ENCODE measurements at places on chromosomes 5 and 9.

- DNase-seq: no peak
Observed at GRCh38 chr5:108947164-108947563, 199.5 kb downstream of the FER start.

DNA sequence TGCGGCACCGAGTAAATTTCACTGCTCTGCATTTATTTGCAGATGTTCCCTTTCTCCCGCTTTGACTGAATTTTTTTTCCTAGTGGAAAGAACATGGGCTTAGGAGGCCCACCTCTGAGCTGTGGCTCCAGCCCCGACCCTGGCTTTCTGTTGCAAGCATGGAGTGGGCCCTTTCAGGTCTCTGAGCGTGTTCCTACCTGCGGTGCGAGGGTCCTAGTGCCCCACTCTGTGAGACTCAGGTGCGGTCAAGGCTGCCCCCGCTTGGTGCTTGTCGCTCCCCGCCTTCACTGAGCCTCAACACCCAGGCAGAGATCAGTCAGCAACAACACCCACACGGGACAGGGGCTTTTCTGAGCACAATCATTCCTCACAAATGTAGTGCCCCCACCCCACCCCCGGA lies 32.0 kb downstream of the SLC6A3 start:
- no peak for DNase-seq

DNA sequence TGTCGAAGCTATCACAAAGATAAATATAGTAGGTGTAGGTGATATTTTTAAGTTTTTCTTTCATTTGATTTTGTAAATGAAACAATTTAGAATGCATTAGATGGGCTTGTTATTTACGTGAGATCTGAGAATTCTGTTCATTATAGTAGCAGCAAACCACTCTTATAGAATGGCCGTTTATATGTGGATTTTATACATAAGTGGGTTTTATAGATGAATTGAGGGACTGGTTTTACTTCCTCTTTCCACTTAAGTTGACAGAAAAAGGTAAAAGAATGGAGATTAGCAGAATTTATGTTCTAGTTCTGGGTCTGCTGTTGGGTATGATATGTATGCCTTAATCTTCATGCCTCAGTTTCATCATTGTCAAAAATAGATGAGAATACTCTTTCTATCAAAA lies 5.6 kb downstream of the RMI1 start:
- DNase-seq: no peak

DNA sequence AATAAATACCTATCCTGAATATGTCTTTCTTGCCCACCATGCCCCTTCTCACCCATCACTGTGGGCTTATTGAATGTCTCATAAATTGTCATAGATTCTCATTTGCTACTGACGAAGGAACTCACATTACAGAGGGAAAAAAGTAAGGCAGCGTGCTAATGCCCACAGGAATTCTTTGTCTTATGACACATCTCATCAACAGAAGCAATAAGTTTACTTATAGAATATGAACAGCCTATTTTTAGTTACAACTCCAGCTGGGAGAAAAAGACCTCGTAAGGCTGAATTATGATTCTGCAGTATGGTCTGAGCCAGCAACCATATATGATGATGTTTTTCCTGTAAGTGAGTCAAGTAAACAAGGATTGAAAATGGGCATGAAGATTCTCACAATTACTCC lies 22.4 kb upstream of the ATG10 start:
- peak; percentile 18 for DNase-seq

GRCh38 chr9:479304-479970 lies 264.8 kb downstream of the DOCK8 start:
- no peak for DNase-seq

DNA sequence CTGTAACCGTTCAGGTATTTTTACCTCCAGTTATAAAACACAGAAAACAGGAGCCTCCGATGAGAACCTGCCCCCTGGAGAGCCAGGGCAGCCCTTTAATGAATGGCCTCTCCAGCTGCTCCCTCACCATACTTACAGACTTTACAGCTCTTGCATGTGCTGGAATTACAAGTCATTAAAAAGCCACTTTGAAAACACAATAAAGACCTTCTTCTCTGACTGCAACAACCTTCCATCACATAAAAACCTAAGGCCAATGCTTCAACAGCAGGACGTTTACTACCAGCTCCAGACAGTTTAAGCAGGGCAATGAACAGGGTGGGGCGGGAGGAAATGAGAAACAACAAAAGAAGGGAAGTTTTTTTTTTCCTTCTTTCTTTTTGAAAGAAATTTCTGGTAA lies 213.8 kb downstream of the MLLT3 start:
- no peak for DNase-seq

DNA sequence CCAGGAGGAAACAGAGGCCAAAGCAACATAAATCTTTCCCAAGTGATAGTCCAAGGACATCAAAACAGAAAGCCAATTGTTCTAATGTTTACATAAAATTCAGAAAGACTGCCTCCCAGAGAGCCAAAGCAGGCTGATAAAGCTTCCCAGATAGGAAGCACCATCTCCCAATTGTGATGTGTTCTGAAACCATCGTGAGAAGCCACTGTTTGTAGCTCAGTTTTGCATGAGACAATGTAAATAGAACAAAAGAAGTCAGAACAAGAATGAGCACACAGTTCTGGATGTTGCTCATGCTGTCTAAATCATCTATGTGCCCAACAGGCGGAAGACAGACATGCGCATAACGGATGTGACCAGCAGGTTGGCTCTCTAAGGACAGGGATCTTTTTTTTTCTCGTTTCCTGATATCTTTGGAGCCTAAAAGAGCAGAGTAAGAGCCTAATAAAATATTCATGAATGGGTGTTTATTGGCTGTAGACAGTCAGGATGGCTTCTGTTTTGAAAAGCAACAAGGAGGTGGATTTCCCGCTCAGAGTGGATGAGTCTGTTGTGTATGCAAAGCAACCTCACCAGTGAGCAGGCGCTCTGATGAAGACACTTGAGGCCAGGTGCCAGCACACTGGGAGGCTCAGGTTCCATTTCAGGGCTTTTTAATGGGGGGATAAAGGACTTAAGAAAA lies 113.6 kb downstream of the GNA14 start:
- no peak for DNase-seq

- no peak for DNase-seq
Observed at GRCh38 chr9:23740531-23740930, 85.5 kb downstream of the ELAVL2 start.

DNA sequence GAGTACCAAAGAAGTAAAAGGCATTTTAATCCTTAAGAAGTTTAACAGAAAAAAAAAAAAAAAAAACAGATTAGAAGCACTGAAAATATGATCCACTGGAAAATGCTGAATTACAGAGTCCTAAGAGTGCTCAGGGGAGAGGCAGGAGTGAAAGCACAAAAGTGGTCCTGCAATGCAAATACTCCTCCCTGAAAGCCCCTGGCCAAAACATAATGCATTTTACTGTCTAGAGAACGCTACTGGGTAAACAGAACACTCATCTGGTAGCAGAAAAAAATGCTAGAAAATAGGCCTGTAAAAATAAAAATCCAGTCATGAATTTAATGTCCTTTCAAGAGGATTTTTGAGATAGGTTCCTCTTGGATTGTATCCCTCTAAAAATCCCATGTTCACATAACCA lies 81.9 kb downstream of the ADAMTS12 start:
- DNase-seq: no peak

- peak; percentile 37 for DNase-seq
Observed at GRCh38 chr9:127397646-127398274, 791 bp downstream of the SLC2A8 start.

DNA sequence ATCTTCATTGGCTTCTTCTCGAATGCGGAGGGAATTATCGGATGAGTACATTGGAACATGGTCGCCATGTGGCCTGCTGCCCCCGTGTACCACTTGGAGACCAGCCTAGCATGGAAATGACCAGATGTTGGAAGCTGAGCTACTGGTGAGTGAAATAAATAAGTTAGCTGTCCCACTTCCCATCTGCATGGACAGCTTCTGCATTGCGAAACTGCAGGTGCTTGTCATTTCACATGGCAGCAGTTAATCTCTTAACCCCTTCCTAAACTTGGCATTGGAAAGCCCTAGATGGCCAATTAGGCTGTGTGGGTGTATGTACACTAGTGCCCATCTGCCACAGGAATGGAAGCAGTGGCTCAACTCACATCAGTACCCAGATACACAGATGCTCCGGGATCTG lies 246.6 kb upstream of the IL12B start:
- no peak for DNase-seq

DNA sequence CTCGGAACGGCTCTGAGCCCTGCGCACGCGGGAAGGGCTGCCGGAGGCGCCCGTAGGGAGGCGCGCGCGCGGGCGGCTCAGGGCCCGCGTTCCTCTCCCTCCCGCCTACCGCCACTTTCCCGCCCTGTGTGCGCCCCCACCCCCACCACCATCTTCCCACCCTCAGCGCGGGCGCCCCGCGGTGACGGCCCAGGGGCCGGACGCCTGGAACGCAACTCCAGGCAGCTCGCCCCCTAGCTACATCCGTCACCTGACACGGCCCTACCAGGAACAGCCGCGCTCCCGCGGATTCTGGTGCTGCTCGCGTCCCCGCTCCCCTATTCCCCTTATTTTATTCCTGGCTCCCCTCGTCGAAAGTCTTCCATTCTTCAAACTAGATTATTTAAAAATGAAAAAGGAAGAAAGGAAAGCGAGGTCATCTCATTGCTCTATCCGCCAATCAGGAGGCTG lies at the start of gene CDKN2B-AS1:
TSS of gene CDKN2B-AS1 (plus strand) at position 236 of the 450 bp plus-strand sequence.
- DNase-seq: peak; percentile 83

- DNase-seq: no peak
Observed at GRCh38 chr9:128149001-128149701, at the start of gene LCN2. Gene LCN2, plus strand, starts transcription at chr9:128149453. Its CDS starts 73 bp downstream, at chr9:128149526.

DNA sequence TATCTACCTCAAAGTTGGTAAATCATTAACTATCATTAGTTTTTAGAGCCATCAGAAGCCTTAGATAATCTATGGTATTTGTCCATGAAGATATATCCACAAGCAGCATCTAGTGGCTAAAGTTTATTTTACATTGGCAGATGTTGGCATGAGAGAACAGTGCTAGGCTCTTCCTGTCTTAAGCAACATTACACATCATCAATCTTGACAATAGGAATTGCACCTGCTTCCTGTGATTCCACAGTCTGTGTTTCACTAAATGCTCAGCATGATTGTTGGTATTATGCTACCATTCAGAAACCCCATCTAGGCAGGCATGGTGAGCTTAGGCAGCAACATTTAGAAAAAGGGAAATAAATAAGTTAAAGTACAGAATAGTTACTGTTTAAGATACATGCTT lies 246.6 kb downstream of the SLCO4C1 start:
- no peak for DNase-seq

DNA sequence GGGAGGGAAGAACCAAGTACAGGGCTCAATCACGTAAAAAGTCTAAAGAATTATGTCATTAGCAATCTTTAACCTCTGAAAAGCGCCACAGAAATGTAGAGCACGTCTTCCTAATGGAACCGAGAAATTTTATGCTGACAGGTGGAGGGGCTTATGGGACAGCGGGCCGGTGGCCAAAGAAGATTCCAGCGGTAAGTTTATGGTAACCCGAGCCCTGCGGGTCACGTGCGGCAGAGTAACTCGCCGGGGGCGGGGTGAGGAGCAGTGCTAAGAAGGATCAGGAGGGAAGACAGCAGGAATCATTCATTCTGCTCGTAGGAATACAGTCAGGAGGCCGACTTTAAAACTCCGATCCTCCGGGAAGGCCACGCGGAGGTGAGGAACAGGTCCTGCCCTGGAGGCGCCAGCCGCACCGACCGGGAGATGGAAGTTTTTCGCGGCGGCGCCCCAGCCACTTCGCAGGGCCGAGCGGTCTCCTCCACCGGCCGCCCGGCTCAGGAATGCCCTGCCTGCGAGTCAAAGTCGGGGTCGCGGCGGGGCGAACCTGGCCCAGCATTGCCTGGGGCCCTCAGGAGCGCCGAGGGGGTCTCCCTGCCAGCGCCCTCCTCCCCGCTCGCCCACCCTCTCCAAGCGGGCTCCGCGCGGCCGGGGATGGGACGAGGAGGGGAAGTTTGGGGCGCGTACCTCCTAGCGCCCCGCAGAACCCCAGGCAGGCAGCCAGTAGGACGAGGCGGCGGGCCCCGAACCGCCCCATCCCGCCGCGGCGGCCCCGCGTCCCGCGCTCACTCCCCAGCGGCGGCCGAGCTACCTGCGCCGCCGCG lies 101.8 kb downstream of the ESM1 start:
- DNase-seq: peak; percentile 72

GRCh38 chr5:154446195-154447088 lies 645 bp downstream of the SAP30L start:
- DNase-seq: peak; percentile 71

DNA sequence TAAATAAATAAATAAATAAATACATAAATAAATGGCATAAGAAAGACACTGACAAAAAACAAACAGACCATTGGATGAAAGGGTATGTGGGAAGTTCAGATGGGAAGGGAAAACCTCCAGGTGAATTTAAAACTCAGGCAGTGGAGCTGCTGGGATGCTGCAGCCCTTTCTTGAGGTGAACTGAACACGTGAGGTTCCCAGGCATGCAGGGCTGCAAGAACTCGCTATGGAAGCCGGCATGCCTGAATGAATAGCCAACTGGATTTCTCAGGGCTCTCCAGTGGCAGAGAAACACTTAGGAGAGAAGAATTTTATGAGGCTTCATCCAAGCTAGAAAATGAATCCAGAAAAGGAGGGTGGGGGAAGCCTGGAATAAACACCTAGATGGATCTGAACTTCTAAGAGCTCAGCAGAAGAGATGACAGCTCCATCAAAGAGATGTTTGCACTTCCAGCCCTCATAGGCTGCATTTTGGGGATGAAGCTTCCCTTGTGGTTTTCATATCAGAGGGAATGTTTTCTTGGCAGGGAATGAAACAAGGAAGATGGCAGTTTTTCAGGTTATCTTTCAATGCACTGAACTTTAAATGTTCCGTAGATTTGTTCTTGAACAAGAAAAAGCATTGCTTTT lies 224.2 kb upstream of the DAP start:
- no peak for DNase-seq

DNA sequence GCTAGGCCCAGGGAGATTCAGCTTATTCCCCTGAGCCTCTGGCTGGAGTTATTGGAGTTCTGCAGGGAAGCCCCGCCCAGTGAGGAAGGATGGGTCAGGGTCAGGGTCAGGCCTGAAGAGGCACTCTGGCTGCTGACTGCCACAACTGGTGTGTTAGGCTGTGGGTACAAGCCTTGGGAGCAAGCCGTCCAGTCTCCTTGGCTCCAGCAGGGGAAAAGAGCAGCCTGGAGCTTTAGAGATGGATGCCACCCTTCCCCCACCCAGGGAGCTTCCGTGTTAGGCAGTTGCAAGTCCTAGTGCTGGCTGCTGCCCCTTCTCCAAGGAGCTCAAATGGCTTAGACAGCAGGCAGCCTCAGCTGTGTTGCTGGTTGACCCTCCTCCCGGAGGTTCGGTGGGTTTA lies 34.4 kb upstream of the TAF11L2 start:
- no peak for DNase-seq
